ENCODE measurements at places on chromosomes 4 and X. TPM values are rescaled to one million over a fixed set of nuclear protein-coding genes. Genes with fewer than 3 reads are reported as not detected.

DNA sequence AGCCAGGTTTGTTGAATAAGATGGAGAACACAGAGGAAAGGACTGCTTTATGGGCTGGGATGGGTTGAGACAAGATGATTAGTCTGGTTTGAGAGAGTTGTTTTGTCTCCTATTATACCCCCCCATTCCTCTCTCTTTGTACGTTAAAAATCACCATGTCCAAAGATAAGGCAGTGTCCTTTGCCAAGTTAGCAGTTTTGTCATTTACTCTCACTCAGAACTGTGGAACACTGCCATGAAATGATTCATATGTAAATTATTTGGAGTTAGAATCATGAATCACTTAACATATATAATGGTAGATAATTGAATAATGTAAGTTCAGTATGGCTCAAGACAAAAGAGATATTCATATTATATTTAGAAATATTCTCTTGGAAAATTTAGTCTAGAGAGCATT is 151.3 kb downstream of the DCLK2 start:
- DNase-seq = no peak
- no peaks in the 10 kb centered on the region for H3K27me3 ChIP-seq
- no peak overlapping the region for H3K4me3 ChIP-seq
- H3K27ac ChIP-seq = no peak overlapping the region

- H3K4me1 ChIP-seq = no peaks in the 10 kb centered on the region
- H3K36me3 ChIP-seq = no peaks in the 10 kb centered on the region
- no peaks in the 10 kb centered on the region for H3K27me3 ChIP-seq
- no peak overlapping the region for H3K27ac ChIP-seq
Measured at GRCh38 chrX:6849716-6850414, 297.6 kb upstream of the STS start.

BOD1L1 gene
- 54.2 TPM for total RNA-seq

GRCh38 chrX:3717742-3718420 is 4.4 kb upstream of the PRKX start:
- DNase-seq = no peak
- H3K36me3 ChIP-seq = no peaks in the 10 kb centered on the region
- no peaks in the 10 kb centered on the region for H3K4me1 ChIP-seq
- H3K4me3 ChIP-seq = no peak overlapping the region
- no peak overlapping the region for H3K27ac ChIP-seq
- H3K27me3 ChIP-seq = no peaks in the 10 kb centered on the region

- no peaks in the 10 kb centered on the region for H3K27me3 ChIP-seq
- no peak for DNase-seq
- no peak overlapping the region for H3K4me3 ChIP-seq
- no peak overlapping the region for H3K27ac ChIP-seq
- H3K36me3 ChIP-seq = peaks cover 37% of the 10 kb centered on the region
Measured at GRCh38 chrX:16862829-16863228, 7.3 kb downstream of the RBBP7 start.

- peaks cover 5% of the 10 kb centered on the region for H3K4me1 ChIP-seq
- no peak for DNase-seq
- H3K27ac ChIP-seq = no peak overlapping the region
- H3K36me3 ChIP-seq = no peaks in the 10 kb centered on the region
Measured at GRCh38 chrX:129958083-129958465, 24.4 kb upstream of the BCORL1 start.

GEMIN8 gene
- total RNA-seq = 12.7 TPM

DNA sequence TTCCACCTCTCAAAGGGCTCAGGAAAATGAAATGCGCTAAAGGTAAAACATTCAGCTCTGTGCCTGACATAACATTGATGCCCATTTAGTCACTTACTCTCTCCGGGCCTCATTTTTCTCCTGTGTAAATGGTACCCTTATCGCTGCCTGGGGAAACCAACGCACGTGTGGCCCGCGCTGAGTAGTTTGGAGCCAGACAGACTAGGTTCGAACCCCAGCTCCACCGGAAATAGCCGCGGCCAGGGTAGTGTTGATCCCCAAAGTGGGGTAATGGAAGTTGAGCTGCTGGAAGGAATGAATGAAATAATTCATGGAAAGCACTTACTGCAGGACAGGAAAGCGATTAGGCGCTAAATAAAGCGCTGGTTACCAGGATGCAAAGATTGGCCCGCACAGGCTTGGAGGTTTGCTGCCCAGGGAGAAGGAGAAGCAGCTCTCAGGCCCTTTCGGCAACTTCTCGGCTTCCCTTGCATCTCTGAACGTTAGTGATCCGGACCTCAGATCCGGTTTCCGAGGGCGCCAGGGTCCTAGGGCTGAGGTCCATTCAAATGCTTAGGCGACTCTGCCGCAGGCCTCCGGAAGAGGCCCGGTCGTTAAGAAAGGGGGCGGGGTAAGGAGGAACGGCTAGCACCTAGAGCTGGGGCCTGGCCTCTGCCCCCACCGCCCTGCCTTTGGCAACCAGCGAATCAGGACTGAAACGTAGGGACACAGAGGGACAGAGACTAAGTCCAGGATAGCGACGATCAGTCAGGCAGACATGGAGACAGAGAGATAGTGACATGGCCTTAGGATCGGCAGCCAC is 13.3 kb downstream of the NKX3-2 start:
- no peaks in the 10 kb centered on the region for H3K36me3 ChIP-seq
- H3K4me3 ChIP-seq = no peak overlapping the region
- peaks cover 14% of the 10 kb centered on the region for H3K4me1 ChIP-seq
- H3K27ac ChIP-seq = no peak overlapping the region
- H3K27me3 ChIP-seq = peaks cover 23% of the 10 kb centered on the region

SPIN3 gene
- total RNA-seq = 24.2 TPM

DNA sequence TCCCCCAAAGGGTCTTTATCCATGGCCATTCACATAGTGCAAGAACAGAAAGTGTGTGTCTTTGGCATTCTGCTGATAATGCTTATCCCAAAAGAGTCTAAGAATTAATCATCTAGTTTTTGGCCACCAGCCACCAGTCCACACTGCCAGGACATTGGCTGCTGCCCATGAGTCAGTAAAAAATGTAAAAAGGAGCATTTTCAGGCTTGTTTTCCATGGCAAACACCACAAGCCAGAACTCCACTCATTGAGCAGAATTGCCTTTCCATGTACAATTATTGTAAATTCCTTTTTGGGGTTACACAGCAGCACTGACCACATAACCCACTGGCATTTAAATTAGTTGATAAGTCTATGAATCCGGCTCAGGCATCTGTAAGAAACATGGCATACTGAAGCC is 89.2 kb upstream of the PRDX4 start:
- no peaks in the 10 kb centered on the region for H3K27me3 ChIP-seq
- DNase-seq = no peak
- H3K4me1 ChIP-seq = no peaks in the 10 kb centered on the region
- no peaks in the 10 kb centered on the region for H3K36me3 ChIP-seq

- peaks cover 4% of the 10 kb centered on the region for H3K4me1 ChIP-seq
- DNase-seq = no peak
- peaks cover 4% of the 10 kb centered on the region for H3K27me3 ChIP-seq
Measured at GRCh38 chr4:6224735-6225134, 24.4 kb upstream of the JAKMIP1 start.

PCDH11X gene
- not detected for total RNA-seq

DNA sequence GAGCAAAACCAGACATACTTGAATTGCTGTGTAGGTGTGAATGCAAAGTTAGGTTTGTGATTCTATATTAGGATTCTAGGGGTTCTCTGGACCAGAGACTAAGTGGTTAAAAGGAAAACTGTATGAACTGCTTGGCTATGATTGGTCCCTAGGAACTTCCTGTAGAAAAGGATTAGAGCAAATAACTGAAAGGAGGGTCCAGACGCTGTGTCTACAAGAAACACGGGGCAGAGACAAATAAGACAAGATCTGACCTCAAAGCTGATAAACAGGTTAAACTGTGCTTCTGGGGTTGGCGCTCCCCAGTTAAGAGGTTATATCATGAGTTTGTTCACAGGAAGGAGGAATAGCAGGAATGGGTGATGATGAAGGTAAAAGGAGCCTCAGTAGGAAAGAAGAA is 183.6 kb downstream of the MGST2 start:
- no peak overlapping the region for H3K27ac ChIP-seq
- no peak for DNase-seq
- no peaks in the 10 kb centered on the region for H3K4me1 ChIP-seq
- H3K36me3 ChIP-seq = no peaks in the 10 kb centered on the region

CLNK gene
- 0.66 TPM for total RNA-seq

DNA sequence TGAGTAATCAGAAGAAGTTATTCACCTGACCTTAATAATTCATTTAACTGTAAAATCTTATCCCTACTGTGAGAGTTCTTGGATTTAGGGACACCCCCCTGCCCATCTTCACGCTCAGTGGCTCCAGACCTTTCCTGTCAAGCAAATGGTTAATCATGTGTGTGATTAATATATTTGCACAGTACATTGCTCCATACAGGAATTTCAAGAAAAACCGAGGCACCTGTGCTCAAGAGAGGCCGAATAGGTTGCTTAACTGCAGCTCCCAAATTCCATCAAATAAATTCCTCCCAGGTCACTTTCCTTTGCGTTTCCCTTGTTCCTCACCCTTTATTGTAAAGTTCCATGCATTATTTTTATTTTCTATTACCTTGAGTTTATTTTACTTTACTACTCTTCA is 119.5 kb downstream of the STOX2 start:
- H3K36me3 ChIP-seq = no peaks in the 10 kb centered on the region
- no peak overlapping the region for H3K27ac ChIP-seq
- no peak for DNase-seq
- H3K27me3 ChIP-seq = no peaks in the 10 kb centered on the region

EVC2 gene
- 0.27 TPM for total RNA-seq

- no peak overlapping the region for H3K4me3 ChIP-seq
- H3K36me3 ChIP-seq = no peaks in the 10 kb centered on the region
- no peak overlapping the region for H3K27ac ChIP-seq
Measured at GRCh38 chr4:103802766-103803165, 83.0 kb upstream of the TACR3 start.

GRCh38 chr4:59553721-59554091 is 1646.4 kb upstream of the ADGRL3 start:
- H3K27ac ChIP-seq = no peak overlapping the region
- H3K4me3 ChIP-seq = no peak overlapping the region
- no peaks in the 10 kb centered on the region for H3K4me1 ChIP-seq

Data from naive thymus-derived CD4-positive, alpha-beta T cell (primary cell).